ENCODE measurements at places on chromosomes 11 and 22. TPM values are rescaled to one million over a fixed set of nuclear protein-coding genes. Genes with fewer than 3 reads are reported as not detected.

ALX4 gene
- total RNA-seq: not detected

PTPRCAP gene
- 0.45 TPM for total RNA-seq

PRR5 gene
- total RNA-seq: 3.7 TPM

SCGB1D2 gene
- total RNA-seq: not detected

ELMOD1 gene
- 0.17 TPM for total RNA-seq
